ENCODE measurements at places on chromosomes 3 and 15.

GRCh38 chr3:124092811-124093210, 100.9 kb upstream of the ROPN1 start:
- DNase-seq = no peak

DNA sequence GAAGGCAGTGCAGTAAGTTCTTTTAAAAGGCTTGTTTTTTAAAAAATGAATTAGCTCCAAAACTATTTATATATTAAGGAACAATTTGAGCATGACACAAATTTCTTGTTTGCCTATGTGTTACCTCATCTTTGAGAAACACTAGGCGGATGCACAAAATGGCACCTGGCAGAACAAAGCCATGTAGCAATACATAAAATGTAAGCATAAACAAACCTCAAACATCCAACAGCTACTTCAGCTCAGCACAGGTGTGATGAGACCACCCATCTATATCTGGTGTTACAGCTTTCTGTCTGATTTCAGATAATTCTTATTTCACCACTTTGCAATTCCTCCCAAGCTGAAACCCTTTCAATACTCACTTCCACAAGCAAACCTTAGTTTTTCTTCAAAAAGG, 221.2 kb upstream of the CNTN6 start:
- no peak for DNase-seq

- no peak for DNase-seq
These were observed 81.9 kb upstream of the SLCO2A1 start for GRCh38 chr3:134111616-134112015.

DNA sequence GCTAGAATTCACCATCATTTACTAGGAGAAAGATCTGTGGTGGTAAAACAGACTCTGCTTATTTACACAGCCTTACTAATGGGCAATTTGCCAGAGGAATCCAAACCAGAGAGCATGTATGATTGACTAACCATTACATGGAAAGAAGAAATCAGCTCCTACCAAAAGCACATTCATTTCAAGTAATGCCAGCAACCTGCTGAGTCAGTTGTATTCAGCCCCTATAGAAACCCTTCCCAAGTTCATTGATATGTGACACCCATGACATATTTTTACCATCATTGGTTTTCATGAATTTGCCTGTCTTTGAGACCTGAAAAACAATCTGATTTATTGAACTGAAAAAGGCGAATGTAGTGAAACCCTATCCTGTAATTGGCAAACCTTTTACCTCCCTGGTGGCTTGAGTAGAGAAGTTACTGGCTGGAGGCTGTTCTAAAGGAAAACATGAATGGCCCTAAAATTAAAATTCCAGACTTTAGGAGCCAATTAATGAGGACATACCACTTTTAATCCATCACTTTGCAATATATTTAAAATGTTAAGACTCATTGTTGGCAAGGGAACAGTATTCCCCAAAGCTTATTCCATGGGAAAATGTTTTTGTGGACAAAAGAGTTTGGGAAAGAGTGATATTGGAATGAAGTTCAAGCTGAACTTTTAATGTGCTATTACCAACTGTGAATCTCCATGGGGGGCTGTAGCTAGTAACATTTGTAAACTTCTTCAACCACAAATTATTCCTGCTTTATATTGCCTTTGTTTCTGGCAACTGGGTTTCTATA, 542.9 kb downstream of the FHIT start:
- peak; percentile 34 for DNase-seq

GRCh38 chr15:54810496-54810895, 386.2 kb downstream of the RSL24D1 start:
- DNase-seq = no peak

- peak; percentile 94 for DNase-seq
These were observed 490.3 kb downstream of the MECOM start for GRCh38 chr3:169173231-169173630.

- DNase-seq = no peak
These were observed 183.2 kb upstream of the IL12A start for GRCh38 chr3:159805411-159805772.

- DNase-seq = peak; percentile 40
These were observed 72.6 kb downstream of the CCR1 start for GRCh38 chr3:46135475-46135874.

GRCh38 chr3:173800154-173800553, 402.6 kb downstream of the NLGN1 start:
- no peak for DNase-seq

GRCh38 chr3:63043631-63044030, 168.4 kb upstream of the CADPS start:
- DNase-seq = peak; percentile 54

- DNase-seq = peak; percentile 60
These were observed 9.0 kb downstream of the P2RY1 start for GRCh38 chr3:152843955-152844354.

DNA sequence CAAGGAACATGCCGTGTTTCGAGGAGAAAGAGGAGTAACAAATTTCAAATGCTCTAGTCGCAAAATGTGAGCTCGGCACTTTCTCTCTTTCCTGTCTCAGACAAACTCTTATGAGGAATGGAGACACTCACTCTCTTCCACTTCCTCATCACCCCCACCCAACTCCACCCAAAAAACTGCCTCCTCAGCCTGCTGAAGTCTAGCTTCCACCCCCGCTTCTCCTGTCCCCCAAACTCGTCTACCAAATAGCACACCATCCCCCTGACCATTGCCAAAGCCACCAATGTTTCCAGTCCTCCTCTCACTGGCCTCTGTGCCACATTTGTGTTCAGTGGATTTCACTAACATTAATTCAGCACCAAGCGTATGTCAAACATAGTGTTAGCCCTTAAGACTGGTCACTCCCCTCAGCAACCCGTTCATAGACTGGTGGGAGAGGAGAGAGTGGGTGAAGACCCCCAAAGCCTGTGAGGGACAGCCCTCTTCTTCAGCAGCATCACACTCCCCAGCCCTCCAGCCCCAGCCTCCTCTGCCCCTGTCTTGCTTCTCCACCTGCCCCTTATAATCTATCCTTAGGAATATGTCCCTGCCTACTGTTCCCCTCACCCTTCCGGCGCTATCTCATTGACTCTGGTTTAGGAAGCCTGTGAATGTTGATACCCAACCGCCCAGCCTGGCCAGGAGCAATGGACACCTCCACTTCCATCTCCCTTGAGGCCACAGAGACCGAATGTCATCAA, 77.3 kb downstream of the FAM174B start:
- no peak for DNase-seq

DNA sequence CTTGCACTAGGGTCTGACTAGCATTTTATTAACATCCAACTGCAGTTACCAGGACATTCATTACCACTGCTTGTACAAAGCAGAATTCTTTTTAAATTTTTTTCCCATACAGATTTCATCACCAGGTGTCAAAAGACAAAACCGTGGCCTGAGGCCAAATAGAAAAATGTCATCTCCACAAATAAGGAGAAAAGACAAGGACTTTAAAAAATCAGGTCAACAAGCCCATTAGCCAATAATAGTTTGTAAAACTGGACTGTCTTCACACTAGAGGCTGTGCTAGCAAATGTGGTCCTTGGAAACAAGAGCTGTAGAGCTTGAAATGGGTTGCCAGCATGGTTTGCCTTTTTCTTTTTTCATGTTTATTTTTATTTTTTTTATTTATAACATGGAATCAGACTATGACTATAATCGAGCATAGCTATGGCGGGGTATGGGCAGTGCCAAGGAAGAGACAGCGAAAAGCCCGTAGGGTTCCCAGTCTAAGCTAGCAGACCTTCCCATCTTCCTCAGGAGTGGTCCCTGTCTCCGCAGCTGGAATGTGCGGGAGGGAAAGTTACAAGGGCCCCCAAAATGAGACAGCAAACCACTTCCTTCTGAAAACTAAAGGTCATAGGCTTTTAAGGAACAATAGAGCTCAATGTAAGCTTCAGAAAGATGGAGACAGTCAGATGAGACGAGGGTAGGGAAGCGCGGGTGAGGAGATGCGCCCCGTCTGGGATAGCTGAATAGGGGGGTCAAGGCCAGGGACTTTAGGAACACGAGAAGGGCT, 1.5 kb downstream of the PTPN9 start:
- DNase-seq = peak; percentile 20

DNA sequence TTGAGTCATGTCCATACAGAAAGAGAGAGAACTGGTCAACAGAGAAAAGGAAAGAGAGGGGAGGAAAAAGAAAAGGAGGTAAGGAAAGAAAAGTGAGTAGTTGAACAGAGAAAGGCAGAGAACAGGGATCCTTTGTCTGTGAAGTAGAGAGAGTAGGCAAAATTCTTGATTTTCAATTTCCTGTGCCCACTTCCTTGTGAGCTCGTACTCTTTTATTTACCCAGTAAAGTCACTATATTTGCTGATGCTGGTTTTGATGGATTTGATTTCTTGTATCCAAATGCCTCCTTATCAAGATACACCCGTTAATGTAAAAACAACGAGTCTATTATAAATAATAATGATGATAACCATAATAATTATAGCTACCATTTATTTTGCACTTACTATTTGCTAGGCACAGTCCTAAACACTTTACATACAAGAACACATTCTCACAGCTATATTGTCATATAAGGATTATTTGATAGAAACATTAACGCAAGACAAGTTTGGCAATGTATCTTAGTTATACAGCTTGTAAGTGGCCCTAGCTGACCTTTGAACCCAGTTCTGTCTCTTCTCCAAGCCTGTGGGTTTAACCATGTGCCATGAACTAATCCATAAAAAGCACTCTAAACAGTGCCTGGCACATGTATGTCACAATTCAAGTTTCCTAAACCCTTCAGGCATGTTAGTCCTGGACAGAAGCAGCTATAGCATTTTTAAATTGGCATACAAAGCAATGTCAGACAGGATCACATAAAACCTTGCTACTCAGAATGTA, 6.7 kb upstream of the P2RY1 start:
- no peak for DNase-seq

- no peak for DNase-seq
These were observed 302.1 kb upstream of the MME start for GRCh38 chr3:154778057-154778456.

- DNase-seq = no peak
These were observed 58.8 kb downstream of the NCEH1 start for GRCh38 chr3:172651936-172652625.

DNA sequence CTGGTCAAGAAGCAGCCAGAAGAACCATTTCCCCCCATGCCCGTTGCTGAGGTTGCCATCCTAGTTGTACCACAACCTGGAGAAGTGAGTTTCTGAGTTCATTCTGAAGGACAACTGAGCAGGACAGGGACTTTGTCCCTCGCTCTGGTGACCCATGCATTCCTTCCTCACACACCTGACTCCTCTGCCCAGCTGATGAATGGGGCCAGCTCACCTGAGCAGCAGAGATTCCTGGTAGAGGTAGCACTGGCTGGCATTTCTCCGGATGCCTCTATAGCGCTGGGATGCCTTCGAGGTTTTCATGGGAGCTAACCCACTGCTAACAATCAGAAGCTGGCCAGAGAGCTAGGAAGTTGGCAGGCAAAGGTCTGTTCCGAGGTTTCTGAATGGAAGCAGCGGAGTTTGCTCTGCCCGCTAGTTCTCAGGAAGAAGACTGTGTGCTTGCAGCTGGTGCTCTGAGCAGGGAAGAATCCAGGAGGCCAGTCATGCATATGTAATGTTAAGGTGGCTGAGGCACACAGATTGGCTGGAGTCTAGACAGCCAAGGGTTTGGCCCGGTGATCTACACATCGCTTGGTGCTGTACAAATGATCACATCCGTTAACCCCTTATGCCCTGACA, at the start of gene TMC3:
Gene TMC3 (minus strand): TSS at position 439 of the 621 bp plus-strand sequence. CDS start 136 bp downstream, at position 303.
- DNase-seq = no peak

DNA sequence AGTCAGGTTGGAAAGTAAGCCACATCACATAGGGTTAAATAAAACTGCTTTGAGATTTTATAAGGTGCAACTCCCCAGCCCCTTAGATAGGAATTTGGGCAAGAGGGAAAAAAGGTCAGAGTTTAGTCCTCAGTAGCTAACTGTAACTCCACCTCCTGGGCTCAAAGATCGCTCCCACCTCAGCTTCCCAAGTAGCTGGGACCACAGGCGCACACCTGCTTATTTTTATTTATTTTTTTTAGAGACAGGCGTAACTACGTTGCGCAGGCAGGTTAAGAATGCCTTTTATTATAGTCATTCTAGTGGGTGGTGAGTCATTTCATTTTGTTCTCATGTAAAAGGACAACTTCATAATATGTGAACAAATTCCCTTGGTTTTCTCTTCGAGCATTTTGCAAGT, 14.7 kb downstream of the TM2D3 start:
- DNase-seq = peak; percentile 85

DNA sequence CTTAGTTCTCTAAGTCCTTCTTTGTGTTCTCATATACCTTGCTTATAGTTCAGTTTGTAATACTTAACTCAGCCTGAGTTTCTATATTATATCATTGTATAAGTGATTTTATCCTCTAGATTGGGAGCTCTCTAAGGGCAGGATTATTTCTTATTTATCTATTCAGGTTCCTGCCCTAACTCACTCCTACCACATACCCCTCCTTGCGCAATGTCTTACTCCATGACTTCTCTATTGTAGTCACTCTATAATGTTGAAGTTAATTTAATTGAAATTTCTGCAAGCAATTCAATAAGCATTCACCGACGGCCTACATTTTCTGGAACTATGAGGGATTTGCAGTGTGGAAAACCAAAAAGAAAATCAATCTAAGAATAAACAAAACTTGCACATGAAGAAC, 3.6 kb upstream of the OR5K4 start:
- no peak for DNase-seq

DNA sequence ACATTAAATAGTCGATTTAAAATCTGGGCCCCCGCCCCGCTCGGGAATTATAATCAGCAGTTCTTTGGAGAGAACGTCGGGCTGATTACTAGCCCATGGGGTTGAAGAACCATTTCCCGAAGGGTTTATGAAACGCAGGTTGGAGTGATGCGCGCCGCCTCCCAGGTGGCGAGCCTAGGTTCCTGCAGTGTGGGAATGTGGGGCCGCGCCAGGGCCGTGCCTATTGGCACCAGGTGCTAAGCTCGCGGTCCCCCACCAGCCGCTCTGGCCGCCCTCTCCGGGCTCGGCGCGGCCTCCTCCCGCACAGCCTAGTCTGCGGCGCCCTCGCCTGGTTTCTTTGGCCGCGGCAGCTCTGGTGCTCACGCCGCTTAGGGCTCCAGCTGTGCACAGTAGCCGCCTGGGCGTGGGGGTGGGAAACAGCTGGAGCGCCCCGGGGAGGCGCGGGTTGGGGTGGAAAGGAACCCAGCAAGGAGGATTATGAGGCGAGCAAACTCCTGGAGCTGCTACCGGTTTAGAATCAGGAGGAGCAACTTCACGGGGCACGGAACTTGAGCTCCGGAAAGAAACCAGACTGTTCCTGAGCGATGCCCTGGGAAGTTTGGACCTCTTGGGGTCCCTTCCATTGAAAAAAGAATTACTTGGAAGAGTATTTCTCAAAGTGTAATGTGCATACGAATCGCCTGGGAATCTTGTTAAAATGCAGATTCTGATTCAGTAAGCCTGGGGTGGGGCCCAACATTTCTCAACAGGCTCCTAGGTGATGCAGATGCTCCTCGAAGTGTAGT, 5.6 kb upstream of the MECOM start:
- DNase-seq = peak; percentile 81

DNA sequence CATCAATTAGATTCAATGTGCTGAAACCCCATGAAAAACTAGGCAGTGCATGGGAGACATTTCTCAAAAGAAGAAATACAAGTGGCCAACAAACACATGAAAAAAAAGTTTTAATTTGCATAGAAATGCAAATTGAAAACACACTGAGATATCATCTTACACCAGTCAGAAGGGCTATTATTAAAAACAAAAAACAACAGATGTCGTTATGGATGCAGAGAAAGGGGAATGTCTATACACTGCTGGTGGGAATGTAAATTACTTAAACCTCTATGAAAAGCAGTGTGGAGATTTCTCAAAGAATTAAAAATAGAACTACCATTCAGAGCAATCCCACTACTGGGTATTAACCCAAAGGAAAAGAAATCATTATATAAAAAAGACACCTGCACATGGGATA, 98.7 kb downstream of the CCNL1 start:
- no peak for DNase-seq

- no peak for DNase-seq
These were observed 294.2 kb upstream of the COL8A1 start for GRCh38 chr3:99344216-99344615.

GRCh38 chr3:60577601-60578000, 673.7 kb downstream of the FHIT start:
- no peak for DNase-seq

Measured in epithelial cell of esophagus (primary cell).